ENCODE measurements at places on chromosomes 12 and 14. TPM values are rescaled to one million over a fixed set of nuclear protein-coding genes. Genes with fewer than 3 reads are reported as not detected.

DNA sequence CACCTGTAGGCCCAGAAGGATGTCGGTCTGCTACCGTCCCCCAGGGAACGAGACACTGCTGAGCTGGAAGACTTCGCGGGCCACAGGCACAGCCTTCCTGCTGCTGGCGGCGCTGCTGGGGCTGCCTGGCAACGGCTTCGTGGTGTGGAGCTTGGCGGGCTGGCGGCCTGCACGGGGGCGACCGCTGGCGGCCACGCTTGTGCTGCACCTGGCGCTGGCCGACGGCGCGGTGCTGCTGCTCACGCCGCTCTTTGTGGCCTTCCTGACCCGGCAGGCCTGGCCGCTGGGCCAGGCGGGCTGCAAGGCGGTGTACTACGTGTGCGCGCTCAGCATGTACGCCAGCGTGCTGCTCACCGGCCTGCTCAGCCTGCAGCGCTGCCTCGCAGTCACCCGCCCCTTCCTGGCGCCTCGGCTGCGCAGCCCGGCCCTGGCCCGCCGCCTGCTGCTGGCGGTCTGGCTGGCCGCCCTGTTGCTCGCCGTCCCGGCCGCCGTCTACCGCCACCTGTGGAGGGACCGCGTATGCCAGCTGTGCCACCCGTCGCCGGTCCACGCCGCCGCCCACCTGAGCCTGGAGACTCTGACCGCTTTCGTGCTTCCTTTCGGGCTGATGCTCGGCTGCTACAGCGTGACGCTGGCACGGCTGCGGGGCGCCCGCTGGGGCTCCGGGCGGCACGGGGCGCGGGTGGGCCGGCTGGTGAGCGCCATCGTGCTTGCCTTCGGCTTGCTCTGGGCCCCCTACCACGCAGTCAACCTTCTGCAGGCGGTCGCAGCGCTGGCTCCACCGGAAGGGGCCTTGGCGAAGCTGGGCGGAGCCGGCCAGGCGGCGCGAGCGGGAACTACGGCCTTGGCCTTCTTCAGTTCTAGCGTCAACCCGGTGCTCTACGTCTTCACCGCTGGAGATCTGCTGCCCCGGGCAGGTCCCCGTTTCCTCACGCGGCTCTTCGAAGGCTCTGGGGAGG lies at the start of gene LTB4R:
LTB4R (plus strand) TSS at position 857 of the 959 bp plus-strand sequence. CDS start 4,150 bp downstream, outside the sequence.
- peaks cover 13% of the 10 kb centered on the region for H3K36me3 ChIP-seq
- H3K4me1 ChIP-seq, result peaks cover 66% of the 10 kb centered on the region
- H3K27me3 ChIP-seq, result no peaks in the 10 kb centered on the region
- peak; percentile 77 for DNase-seq
- peak within 1 kb of the TSS; percentile 44 for H3K4me3 ChIP-seq

GRCh38 chr12:31732926-31733548 lies 4.2 kb upstream of the AMN1 start:
- peaks cover 27% of the 10 kb centered on the region for H3K4me1 ChIP-seq
- H3K36me3 ChIP-seq, result no peaks in the 10 kb centered on the region
- H3K27me3 ChIP-seq, result no peaks in the 10 kb centered on the region
- H3K4me3 ChIP-seq, result peak overlapping the region; percentile 3
- DNase-seq, result no peak

DNA sequence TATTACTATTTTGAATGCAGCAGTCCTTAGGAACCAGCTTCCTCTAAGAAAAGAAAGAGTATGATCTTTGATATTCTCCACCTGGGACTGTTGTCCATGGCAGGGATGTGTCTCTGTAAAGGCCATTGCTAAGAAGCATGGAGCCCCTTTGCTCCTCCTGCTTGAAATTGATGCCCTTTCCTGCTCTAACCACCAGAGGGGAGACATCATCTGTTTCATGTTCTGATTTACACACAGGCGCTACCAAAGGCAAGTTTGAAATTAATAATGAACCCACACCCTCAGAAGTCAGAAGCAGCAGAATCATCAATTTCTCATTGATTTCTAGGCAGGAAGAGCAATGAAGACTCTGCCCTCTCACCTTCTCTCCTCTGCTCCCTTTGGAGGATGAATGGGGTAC lies 253.8 kb downstream of the RMST start:
- H3K4me3 ChIP-seq, result no peak overlapping the region
- no peaks in the 10 kb centered on the region for H3K27me3 ChIP-seq
- no peaks in the 10 kb centered on the region for H3K36me3 ChIP-seq
- no peaks in the 10 kb centered on the region for H3K4me1 ChIP-seq

SLC10A1 gene
- total RNA-seq, result not detected

ADCY4 gene
- 10.7 TPM for total RNA-seq

POC1B gene
- total RNA-seq, result 22.1 TPM

IRAK3 gene
- 3.6 TPM for total RNA-seq

- no peaks in the 10 kb centered on the region for H3K36me3 ChIP-seq
- H3K4me3 ChIP-seq, result no peak overlapping the region
- no peak overlapping the region for H3K27ac ChIP-seq
- no peak for DNase-seq
- H3K27me3 ChIP-seq, result peaks cover 10% of the 10 kb centered on the region
Observed at GRCh38 chr14:76719666-76720065, 41.6 kb upstream of the VASH1 start.

CLMN gene
- 0.17 TPM for total RNA-seq

GRCh38 chr14:99752486-99753121 lies 40.6 kb upstream of the EML1 start:
- no peak overlapping the region for H3K27ac ChIP-seq
- H3K36me3 ChIP-seq, result no peaks in the 10 kb centered on the region
- H3K4me1 ChIP-seq, result no peaks in the 10 kb centered on the region
- no peak overlapping the region for H3K4me3 ChIP-seq

TMEM229B gene
- 12.3 TPM for total RNA-seq

Data from CD4-positive, CD25-positive, alpha-beta regulatory T cell (primary cell).